Renal cortex interstitium (tissue), 15 donors: ENCODE measurements at places on chromosomes 1 and 21.

DNA sequence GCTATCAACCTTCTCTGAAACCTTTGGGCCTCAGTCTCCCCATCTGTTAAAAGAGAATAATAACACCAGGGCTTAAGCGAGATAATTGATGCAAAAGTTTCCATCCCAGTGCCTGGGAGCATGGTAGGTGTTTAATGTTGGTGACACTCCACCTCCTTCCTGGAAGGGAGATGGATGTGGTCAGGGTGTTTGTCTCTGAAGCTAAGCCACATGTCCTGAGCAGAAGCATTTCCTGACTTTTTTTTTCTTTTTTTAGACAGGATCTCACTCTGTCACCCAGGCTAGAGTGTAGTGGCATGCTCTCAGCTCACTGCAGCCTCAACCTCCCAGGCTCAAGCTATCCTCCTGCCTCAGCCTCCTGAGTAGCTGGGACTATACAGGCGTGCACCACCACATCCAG is 72.6 kb upstream of the HMGB4 start:
- DNase-seq: no peak

GRCh38 chr1:52243221-52243987 is 101.5 kb downstream of the ZFYVE9 start:
- DNase-seq: no peak

DNA sequence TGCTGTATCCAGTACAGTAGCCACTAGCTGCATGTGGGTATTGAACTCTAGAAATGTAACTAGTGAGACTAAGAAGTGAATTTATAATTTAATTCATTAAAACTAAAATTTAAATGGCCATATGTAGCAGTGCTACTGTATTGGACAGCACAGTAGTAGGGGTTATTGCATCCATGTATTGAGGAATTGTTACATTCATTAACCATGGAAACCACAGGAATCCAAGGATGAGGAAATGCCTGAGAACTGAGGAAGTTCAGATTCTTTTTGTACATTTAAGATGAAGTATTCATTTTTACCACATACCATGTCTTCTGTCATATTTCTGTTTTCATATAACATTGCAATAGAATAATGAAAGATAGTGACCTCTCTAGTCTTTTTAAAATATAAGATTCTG is 2.6 kb downstream of the MTF2 start:
- DNase-seq: no peak

DNA sequence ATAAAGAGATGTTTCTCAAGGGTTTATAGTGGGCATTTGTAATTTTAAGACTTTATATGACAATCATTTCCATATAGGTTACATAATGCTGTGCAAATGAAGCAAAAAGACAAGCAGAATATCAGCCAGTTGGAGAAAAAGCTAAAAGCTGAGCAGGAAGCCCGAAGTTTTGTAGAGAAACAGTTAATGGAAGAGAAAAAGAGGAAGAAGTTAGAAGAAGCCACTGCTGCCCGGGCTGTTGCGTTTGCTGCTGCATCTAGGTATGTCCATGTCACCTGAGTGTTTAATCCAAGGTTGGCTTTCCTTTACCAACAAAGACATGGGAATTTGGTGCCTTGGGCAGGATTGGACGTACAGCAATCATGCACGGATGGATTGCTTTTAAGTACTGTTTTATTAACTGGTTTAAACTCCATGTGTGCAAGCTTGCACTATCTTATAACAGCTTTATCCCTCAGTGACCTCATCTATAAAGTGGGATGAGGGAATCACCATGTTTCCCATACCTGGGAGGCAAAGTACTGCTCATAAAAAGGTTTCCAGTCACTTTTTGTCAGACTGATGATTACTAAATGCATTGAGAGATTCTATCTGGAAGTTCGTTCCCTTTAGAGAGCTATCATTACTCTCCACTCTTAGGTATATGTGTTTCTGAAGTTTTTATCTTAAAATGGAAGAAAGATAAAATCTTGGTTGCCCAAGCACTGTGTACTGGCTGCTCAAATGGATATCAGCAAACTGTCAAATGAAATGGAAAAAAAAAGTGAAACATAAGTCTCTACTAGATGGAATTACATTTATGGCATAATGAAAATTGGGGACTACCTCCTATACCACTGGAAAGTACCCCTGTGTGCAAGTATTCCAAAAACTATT is 55.1 kb downstream of the MACO1 start:
- DNase-seq: no peak

- DNase-seq: no peak
Observed at GRCh38 chr1:86753700-86754099, 49.3 kb downstream of the SH3GLB1 start.

- DNase-seq: no peak
Observed at GRCh38 chr1:198846556-198846955, 207.7 kb downstream of the PTPRC start.

- no peak for DNase-seq
Observed at GRCh38 chr1:43541721-43542401, 11.2 kb downstream of the PTPRF start.
